NCI-H526 treated with DMSO at 0.1 percent for 48 hours (cell line): ENCODE measurements at places on chromosomes 3 and 15.

- DNase-seq, result no peak
Observed at GRCh38 chr3:25728101-25728500, 55.1 kb downstream of the NGLY1 start.

- no peak for DNase-seq
Observed at GRCh38 chr3:37853691-37854413, 7.8 kb upstream of the CTDSPL start.

DNA sequence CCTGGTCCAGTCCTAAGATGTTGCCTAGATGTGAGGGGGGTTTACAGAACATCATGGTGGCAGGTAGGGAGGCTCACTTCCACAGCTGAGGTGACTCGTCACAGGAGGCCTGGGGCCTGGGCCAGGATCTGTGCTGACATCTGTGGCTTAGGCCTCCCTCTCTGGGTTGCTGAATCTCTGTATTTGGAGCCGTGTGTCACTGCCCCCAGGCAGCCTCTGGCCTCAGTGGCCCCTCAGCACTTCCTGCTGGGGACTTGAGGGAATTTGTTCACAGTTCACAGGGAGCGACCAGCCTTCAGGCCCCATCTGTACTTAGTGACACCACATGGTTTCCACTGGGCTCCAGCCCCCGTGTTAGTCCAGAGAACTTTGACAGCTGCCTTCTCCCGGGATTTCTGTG lies 41.7 kb upstream of the ADAMTSL3 start:
- no peak for DNase-seq

- DNase-seq, result no peak
Observed at GRCh38 chr3:70183781-70184504, 128.5 kb downstream of the MDFIC2 start.

DNA sequence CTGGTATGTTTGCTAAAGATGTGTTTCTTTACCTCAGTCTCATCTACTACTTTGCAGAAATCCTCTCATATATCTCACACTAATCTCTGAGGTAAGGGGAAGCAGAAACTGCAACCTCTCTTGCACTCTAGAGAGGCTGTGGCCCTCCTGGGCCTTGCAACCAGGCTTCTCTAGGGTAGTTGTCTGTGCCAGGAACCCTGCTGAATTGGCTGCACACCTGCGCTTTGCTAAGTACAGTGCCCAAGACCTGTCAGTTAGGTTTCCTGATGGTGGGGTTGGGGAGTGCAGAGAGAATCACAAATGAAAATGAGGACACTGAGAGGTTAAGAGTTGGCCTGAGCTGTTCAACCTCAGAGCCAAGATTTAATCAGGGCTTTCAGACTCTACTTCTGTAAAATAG lies 117.2 kb upstream of the PLXNA1 start:
- DNase-seq, result no peak

DNA sequence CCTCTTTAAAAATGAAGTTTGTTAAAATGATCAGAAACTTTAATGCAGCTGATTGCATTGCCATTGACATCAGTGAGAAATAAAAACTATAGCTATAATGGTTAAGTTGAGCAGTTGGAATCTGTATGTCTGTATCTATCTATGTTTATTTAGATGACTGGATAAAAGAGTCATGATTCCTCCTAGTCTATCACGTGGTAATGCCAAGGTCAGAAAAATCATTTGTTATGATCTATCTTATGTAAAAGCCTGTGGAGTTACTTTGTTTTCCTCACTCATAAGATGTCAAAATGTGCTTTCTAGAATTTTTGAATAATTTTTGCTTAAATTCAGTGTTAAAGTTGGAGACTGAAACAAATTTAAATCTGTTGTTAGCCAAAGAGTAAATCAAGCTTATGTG lies 63.3 kb downstream of the MBNL1 start:
- DNase-seq, result no peak

- DNase-seq, result peak; percentile 56
Observed at GRCh38 chr3:188697127-188697526, 474.6 kb upstream of the TPRG1 start.

DNA sequence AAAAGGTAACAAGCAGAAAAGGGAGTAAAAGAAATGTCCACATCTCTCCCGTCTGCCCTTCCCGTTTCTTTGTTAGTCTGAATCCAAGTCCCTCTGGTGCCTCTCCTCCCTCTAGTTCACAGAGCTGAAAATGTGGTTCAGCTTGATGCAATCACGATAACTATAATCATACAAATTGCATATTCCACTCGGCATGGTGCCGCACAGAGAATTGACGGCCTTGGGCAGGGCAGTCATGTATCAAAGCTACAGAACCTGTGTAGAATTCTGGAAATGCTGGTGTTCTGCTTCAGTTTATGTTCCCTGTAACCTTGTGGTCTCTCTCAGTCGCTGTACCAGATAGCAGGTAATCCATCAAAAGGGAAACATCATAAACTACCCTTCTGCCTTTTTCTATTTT lies 562.9 kb upstream of the CBLB start:
- DNase-seq, result no peak

- DNase-seq, result no peak
Observed at GRCh38 chr3:195238081-195238571, 32.8 kb downstream of the XXYLT1 start.

- no peak for DNase-seq
Observed at GRCh38 chr3:23002836-23003732, 200.0 kb upstream of the UBE2E2 start.

GRCh38 chr3:4714045-4714444 lies 220.9 kb downstream of the ITPR1 start:
- DNase-seq, result no peak

GRCh38 chr3:170909129-170909903 lies 879 bp upstream of the EIF5A2 start:
- no peak for DNase-seq

DNA sequence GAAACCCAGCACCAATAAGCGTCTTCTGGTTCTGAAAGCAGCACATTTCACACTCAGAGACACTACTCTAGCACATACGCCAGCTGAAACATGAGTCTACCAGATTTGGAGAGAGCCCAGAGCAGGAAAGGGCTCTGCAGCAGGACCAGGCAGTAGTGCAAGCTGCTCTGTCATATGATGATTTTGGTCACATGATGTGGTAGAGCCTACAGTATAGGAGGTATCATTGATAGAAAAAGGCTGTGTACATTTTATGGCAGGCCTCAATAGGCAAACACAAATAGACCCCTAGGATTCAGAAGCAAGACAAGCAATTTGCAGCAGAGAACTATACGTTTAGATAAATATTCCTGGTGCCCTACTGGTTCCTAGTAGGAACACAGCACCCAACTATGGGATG lies 58.2 kb downstream of the QTRT2 start:
- DNase-seq, result no peak

GRCh38 chr3:294096-294495 lies 97.5 kb downstream of the CHL1 start:
- DNase-seq, result no peak

- no peak for DNase-seq
Observed at GRCh38 chr3:40653001-40653400, 128.2 kb downstream of the ZNF621 start.

DNA sequence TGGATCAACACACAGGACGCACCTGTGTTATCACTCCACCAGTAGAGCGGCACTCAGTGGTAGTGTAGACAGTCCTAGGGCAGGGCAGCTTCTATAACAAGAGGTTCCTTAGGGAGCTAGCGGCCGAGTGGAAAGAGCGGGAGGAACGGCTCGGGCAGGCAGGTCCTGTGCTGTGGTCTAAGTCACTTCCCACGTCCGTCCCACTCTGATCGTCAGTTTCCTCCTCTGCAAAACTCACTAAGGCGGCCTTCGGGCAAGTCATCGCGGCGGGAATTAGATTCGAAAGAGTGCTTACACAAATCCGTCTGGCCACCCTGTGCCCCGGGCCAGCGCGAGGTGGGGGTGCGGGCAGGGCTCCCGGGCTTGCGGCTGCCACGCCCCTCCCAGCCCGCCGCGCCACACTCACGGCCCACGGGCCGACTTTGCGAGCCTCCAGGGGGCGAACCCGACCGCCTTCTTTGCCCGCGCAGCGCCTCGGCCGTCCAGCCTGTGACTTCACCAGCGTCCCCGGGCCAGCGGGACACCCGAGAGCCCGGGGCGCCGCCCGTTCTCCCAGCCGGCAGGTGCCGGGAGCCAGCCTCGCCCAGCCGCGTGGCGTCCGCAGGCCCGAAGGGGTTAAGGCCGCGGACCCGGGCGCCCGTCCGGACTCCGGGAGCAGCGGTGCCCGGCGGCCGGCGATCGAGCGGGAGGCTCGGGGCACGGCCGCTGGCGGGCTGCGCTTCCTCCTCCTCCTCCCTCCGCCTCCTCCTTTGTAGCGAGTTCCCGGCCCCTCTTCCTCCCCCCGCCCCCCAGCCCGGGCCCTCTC lies 416 bp upstream of the CORO2B start:
- peak; percentile 85 for DNase-seq

- peak; percentile 20 for DNase-seq
Observed at GRCh38 chr3:11803977-11804892, 42.5 kb downstream of the TAMM41 start.

DNA sequence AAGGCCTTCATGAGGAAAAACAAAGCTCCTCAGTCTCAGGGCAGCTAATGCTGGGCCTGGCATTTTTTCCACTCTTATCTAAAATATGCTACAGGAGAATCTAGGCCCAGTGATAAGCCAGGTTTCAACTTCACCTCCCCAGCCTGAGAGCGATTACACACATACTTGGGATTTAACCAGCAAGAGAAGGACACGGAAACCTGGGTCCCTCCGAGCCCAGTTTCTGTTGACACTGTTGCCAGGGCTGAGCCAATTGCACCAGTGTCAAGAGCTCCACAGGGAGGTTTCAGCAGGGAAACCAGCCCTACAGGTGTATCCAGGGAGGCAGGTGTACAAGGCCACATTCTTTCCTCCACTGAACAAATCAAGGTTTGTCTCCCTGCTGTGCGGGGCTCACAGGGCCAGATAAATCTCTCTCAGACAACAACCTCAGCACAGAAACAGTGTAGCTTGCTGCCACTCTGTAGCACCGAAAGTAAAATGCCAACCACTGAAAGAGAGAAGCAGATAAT lies 85.4 kb downstream of the MAGI1 start:
- DNase-seq, result peak; percentile 28

GRCh38 chr3:68876112-68876713 lies 56.1 kb downstream of the TAFA4 start:
- DNase-seq, result peak; percentile 55

- peak; percentile 55 for DNase-seq
Observed at GRCh38 chr3:167304077-167304476, 76.0 kb downstream of the ZBBX start.

GRCh38 chr3:73255609-73256029 lies 194.2 kb downstream of the EBLN2 start:
- no peak for DNase-seq

- no peak for DNase-seq
Observed at GRCh38 chr15:68411343-68411675, 20.7 kb downstream of the ITGA11 start.

DNA sequence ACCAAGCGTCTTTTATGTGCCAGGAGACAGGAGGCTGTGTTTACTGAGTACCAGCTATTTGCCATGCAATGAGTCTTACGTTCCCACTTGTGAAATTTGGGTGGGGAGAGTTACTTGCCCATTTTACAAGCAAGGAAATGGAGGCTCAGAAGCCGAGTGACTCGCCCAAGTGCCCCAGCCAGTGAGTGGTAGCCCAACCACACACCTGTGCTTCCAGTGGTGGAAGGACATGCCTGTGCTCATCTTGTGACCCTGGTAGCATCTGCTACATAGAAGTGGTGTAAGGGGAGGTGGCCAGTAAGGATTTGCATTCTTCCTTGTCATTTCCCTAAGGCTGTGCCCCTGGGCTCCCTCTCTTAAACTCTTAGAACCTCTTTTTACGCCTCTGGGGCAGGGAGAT lies 49.3 kb downstream of the FBLN2 start:
- DNase-seq, result no peak

- no peak for DNase-seq
Observed at GRCh38 chr15:74294010-74294409, 57.9 kb downstream of the CCDC33 start.

DNA sequence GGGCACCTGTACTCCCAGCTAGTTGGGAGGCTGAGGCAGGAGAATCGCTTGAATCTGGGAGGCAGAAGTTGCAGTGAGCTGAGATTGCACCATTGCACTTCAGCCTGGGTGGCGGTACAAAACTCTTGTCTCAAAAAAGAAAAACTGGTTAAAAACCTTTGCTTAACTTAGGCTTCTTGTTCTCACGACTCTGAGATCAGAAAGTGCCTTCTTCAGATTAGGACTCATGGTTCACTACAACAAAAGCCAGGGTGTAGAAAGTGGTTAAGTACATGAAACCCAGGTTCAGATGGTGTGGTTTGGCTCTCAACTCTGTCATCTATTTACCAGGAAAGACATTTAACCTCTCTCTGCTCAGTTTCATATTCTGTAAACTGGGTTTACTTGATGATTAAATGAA lies 168.4 kb downstream of the TUSC7 start:
- no peak for DNase-seq

DNA sequence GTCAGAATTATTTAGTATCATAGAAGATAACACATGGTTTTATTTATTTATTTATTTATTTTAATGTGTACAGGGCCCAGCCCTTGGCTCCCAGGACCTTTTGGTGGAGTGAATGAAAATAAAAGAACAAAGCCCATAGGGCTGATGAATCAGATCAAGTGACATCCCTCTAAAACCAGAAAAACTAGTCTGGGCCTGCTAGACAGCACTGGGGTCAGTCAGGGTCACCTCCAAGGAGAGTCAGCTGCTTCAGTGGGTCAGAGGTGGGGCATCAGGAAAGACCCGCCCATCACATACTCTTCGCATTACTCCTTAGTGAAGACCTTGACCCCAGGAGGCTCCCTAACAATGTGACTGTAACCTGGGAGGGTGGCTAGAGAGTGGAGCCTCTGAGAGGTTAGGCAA lies 12.8 kb downstream of the PPCDC start:
- DNase-seq, result no peak
